ENCODE measurements at places on chromosomes 16 and 17.

GRCh38 chr16:28062847-28063521 is 530 bp downstream of the GSG1L start:
- DNase-seq = no peak

- no peak for DNase-seq
Measured at GRCh38 chr17:3729881-3730280, 6.2 kb downstream of the HASPIN start.

- DNase-seq = no peak
Measured at GRCh38 chr16:78624366-78624765, 524.9 kb downstream of the WWOX start.

- no peak for DNase-seq
Measured at GRCh38 chr16:48503336-48503735, 106.6 kb downstream of the N4BP1 start.

DNA sequence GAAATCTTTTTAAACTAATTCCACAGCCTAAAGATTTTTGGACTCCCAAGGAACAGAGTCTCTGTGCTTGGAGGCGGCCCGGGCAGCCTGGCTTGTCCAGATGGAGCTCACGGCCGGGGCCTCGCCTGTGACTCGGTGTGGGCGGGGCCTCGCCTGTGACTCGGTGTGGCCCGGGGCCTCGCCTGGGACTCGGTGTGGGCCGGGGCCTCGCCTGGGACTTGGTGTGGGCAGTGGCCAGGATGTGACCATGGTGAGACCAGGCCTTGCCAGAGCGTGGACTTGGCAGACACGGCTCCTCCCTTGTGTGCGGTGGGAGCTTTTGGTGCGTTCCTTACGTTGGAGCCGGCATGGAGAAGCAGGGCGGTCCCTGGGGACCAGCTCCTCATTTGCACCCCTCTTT is 92.3 kb downstream of the METRNL start:
- no peak for DNase-seq

- no peak for DNase-seq
Measured at GRCh38 chr17:44065668-44066203, 735 bp downstream of the LSM12 start.

GRCh38 chr17:48478224-48479013 is 48.4 kb upstream of the SKAP1 start:
- DNase-seq = peak; percentile 76

DNA sequence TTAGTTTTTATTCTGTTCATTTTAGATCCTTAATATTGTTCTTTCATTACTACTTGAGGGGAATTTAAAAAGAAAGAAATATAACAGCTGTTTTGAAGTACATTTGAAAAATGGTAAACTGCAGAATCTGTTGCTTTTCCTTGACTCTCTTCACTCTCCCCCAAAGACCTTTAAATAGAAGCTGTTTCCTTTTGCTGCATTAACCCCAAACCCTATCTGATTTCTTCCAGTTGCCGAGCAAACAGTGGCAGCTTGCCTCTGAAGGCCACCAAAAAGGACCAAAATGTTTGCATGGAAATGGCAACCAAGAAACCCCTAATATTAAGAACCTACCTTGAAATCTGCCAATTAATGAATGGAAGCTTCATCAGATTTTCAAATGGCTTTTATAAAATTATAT is 37.1 kb downstream of the PRKCA start:
- DNase-seq = no peak

- DNase-seq = no peak
Measured at GRCh38 chr17:45090711-45091110, 29.6 kb downstream of the NMT1 start.

DNA sequence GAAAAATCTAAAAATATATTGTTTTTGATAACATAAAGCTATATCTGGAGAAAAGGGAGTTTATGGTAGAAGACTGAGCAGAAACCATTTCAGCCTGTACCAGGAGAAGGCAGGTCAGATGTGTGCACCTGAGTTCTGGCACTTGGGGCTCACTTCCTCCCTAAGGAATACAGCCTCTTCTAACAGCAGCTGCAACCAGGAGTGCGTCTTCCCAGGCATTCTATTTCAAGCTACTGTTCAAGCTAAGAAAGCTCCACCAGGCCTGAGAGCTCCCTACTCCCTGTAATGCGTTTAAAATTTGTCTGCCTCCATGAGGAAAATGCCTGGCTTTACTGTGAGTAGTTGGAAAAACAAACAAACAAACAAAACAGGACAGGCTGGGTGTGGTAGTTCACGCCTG is 96.1 kb downstream of the ZNF778 start:
- DNase-seq = no peak

DNA sequence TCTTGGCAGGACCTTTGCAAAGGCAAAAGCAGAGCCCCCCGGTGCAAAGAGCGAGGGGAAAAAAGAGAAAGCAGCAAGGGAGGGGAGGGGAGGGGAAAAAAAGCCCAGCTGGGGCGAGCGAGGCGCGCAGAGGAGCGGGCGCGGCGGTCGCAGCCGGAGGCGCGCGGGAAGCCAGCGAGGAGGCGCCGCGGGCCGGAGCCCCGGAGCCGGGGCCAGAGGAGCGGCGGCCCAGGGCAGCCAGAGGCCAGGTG is 129 bp downstream of the IRX5 start:
- no peak for DNase-seq

DNA sequence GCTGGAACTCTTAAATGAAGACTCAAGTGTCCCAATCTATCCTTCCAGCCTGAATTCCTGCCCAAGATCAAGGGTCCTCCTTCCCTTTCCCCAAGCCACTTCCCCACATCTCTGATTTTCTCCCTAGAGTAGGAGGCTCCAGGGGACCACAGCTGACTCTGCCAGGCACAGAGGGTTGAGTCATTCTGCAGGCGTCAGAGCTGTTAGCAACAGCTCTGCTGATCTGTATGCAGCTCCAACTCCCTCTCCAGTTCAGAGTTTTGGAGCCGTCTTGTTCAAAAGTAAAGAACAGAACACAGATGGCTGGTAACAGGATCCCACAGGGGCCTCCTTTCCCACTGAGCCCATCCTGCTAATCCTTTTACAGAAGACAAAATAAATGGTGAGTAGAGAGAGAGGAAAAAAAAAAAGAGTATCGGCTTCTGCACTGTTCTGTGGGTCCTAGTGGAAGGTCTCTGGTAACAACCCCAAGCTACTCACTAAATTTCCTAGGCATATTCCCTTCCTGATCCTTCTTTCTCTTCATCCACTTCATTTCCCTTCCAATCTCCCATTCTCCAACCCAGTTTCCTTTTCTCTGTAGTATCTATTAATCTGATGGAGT is 13.4 kb upstream of the TAOK1 start:
- no peak for DNase-seq

- no peak for DNase-seq
Measured at GRCh38 chr16:86653285-86654006, 75.1 kb downstream of the FOXL1 start.

DNA sequence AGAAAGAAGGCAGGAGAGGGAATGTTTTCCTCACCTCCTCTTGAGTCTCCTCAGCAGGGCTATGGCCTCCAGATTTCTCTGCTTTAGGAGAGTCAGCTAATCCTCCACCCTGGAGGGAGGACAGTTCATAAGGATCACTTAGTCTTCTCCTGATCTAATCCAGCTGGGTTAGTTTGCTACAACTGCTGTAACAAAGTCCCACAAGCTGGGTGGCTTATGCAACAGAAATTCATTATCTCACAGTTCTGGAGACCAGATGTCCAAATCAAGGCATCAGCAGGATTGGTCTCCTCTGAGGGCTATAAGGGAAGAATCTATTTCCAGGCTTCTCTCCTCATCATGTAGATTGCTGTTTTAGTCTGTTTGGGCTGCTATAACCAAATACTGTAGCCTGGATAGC is 40.6 kb upstream of the XYLT1 start:
- no peak for DNase-seq

DNA sequence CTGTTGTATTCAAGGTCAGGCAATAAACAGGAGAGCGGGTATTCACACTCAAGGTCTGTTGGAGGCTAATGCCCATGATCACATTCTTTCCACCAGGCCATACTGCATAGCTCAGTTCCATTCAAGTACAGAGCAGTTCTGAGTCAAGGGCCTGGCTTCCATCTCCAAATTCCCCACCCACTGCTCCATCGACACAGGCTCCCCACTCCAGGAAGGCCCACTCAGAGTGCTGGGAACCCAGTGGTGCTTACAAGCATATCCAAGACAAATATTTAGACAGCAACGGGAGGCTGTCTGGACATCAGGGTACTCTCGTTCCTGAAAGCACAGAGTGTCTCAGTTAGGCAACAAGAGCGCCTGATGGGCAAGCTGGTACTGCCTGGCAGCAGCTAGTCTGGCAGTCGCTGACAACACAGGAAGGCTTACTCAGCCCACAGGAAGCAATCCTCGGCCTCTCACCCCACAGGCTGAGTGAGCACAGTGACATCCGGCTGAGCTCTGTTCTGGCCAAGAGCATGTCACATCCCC is 40.9 kb downstream of the RFFL start:
- DNase-seq = peak; percentile 52

DNA sequence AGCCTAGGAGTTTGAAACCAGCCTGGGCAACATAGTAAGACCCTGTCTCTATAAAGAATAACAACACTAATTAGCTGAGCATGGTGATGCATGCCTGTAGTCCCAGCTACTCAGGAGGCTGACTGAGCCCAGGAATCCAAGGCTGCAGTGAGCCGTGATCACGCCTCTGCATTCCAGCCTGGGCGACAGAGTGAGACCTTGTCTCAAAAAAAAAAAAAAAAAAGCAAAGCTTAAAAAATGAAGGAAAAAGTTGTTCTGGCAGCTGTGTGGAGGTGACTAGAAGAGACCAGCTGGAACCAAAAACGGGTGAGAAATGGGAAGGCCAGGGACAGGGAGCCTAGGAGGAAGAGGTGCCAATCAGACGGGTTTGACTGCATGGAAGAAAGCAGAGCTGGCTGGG is 4.2 kb downstream of the BCL7C start:
- no peak for DNase-seq

DNA sequence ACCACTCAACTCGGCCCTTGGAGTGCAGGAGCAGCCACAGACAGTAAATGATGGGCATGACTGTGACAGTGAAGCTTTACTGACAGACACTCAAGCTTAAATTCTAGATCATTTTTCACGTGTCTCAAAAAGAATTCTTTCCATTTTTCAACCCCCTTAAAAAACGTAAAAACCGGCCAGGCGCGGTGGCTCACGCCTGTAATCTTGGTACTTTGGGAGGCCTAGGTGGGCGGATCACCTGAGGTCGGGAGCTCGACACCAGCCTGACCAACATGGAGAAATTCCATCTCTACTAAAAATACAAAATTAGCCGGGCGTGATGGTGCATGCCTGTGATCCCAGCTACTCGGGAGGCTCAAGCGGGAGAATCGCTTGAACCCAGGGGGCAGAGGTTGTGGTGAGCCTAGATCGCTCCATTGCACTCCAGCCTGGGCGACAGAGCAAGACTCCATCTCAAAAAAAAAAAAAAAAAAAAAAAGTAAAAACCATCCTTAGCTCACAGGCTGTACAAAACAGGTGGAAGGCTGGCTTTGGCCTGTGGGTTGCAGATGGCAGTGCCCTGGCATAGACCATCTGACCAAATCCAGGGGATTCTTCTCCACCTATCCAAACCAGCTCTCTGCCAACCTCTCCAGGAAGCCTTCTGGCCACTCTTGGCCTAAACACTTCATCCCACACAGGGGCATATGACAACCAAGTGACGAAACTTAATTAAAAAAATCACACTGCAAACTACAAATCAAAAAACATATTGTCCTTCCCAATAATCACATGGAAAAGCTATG is 18.3 kb downstream of the TBC1D16 start:
- no peak for DNase-seq

GRCh38 chr17:51035431-51035830 is 85.2 kb downstream of the SPAG9 start:
- DNase-seq = no peak

GRCh38 chr17:37133136-37133535 is 184.4 kb downstream of the AATF start:
- DNase-seq = no peak

GRCh38 chr16:70440009-70440692 is 1.3 kb upstream of the ST3GAL2 start:
- DNase-seq = no peak

- no peak for DNase-seq
Measured at GRCh38 chr17:5592382-5592781, 8.1 kb upstream of the NLRP1 start.

- peak; percentile 92 for DNase-seq
Measured at GRCh38 chr17:45228763-45229539, 7.3 kb downstream of the FMNL1 start.

DNA sequence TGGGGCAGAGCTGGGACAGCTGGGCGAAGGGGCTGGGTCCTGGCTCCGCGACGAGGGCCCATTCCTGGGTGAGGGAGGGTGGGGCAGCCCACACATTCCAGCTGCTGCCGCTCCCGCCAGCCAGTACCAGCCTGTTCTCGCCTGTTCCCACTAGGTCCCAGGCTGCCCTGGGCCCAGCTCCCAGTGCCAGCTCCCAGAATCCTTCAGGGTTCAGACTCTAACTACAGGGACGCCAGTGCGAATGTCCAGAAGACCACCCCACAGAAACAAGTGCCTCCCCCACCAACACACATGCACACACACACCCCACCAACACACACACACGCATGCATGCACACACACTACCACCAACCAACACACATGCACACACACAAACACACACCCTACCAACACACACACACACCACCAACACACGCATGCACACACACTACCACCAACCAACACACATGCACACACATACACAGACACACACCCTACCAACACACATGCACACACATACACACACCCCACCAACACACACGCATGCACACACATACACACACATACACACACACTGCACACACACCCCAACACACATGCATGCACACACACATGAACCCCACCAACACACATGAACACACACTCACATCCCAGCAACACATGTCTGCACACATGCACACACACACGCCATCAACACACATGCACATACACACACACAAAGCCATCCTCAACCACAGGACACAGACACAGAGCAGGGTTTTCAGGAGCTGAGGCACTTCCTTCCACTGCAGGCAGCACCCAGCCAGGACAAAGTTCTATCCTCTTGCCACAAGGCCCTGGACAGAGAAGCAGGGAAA is 27.5 kb upstream of the KRT17 start:
- no peak for DNase-seq

DNA sequence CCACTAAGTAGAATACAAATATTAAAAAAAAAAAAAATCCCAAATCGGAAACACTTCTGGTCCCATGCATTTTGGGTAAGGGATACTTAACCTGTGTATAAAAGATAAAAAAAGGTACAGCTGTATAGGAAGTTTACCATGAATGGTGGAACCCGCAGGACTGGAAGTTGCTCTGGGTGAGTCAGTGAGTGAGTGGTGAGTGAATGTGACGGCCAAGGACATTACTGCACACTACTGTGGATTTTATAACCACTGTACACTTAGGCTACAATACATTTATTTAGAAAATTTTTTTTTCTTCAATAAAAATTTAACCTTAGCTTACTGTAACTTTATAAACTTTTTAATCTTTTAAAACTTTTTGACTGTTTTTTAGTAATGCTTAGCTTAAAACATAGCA is 71.3 kb upstream of the BCAR1 start:
- DNase-seq = no peak

GRCh38 chr16:879461-879861 is 78.9 kb upstream of the GNG13 start:
- no peak for DNase-seq

DNA sequence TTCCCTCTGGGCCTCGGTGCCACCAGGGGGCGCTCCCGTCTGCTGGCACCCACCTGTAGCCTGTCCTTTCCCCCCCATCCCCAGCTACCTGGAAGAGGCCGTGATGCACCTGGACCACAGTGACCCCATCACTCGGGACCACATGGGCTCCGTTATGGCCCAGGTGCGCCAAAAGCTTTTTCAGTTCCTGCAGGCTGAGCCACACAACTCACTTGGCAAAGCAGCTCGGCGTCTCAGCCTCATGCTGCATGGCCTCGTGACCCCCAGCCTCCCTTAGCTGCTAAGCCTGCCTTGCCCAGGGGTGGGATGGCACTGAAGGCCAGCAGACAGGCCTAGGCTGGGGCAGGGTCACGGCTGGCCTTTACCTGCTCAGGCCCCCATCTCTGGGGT is 818 bp upstream of the NRN1L start:
- DNase-seq = peak; percentile 64

Measured in GM06990 (cell line).